NCI-H345 (cell line): ENCODE measurements at places on chromosomes 11 and 22.

- no peak for DNase-seq
Observed at GRCh38 chr11:124278261-124278660, 22.1 kb downstream of the OR8G5 start.

DNA sequence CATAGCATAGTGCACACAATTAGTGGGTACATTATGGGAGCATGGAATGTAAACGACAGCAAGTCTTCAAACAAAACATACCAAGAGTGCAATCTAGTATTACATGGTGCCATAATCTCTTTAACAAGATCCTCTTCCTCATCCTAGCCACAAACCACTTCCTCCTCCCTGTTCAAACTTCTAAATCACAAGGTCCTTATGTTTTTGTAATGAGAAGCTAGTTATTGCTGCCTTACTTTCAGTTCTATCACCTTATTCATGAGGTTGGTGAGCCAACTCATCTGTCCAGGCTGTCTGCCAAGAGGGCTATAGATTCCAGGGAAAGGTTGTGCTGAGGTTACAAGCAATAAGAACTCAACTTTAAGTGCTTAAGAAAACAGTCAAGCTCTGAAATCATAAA is 195.4 kb upstream of the ARHGAP20 start:
- no peak for DNase-seq

- peak; percentile 65 for DNase-seq
Observed at GRCh38 chr22:37674951-37675929, at the start of gene LGALS1. TSS of gene LGALS1 (plus strand) at chr22:37675636. CDS start at chr22:37675703, 67 bp downstream.

- DNase-seq = no peak
Observed at GRCh38 chr22:31578171-31578570, 81.8 kb downstream of the SFI1 start.

- no peak for DNase-seq
Observed at GRCh38 chr11:78192223-78192719, 3.6 kb downstream of the USP35 start.

DNA sequence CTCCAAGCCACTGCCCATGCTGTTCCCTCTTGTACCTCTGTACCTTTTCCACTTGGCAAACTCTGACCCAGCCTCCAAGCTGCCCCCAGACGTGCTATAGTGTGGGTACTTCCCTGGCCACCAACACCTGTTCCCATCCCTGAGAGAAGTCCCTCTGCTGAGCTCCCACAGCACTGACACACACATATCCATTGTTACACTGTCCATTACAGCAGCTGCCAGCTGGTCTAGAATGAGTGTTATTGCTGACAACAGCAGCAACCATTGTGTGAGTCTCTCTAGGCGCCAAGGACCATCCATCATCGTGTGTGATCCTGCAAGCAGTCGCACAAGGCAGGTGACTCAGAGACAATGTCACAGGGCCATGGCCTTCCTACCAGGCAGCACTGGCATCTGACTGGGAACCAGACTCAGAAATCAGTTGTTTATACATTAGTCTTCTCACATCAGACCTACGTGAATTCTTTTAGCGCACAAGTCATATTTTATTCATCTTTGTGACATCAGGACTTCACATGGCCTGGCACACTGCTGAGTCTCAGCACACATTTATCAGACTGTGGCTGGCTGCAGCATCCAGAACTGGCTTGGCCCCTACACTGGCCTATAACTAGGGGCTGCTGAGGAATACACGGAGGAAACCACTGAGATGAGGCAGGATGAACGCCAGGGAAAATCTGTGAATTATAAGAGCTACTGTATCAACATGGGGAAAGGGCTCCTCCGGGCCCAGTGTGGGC is 56.4 kb downstream of the SGSM3 start:
- peak; percentile 80 for DNase-seq

- DNase-seq = no peak
Observed at GRCh38 chr11:17578958-17579357, 31.9 kb downstream of the OTOG start.

GRCh38 chr11:78783846-78784245 is 209.2 kb upstream of the NARS2 start:
- DNase-seq = no peak

GRCh38 chr11:126499131-126499752 is 143.8 kb downstream of the ST3GAL4 start:
- DNase-seq = no peak

DNA sequence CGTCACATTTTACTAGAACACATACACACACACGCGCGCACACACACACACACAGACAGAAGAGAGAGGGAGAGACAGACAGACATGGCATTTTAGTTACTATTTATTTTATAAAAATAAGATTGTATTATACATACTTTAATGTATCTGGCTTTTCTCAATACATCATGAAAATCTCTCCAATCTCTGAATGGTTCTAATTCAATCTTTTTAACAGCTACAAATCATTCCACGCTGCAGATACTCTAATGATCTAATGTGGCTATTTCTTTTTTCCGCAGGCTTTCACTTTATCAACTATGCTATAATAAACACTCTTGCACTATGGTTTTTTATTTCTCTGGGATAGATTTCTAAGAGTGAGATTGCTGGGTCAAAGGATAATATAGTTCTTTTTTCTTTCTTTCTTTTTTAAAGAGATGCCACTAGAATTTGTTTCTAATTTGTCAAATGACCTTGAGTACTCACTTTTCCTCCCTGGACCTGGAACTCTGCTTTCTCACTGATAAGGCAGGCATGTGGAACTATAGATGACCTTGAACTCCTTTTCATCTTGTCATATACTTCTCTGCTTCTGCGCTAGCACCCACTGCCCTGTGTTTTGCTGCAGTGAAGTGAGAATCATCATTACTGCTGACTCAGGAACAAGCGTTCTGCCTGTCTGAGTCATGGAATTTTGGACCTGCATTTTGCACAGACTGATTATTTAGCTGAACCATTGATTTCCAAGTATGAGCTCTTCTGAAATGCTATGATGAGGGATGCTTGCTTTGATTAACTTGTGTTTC is 4.9 kb upstream of the SLC6A5 start:
- no peak for DNase-seq

DNA sequence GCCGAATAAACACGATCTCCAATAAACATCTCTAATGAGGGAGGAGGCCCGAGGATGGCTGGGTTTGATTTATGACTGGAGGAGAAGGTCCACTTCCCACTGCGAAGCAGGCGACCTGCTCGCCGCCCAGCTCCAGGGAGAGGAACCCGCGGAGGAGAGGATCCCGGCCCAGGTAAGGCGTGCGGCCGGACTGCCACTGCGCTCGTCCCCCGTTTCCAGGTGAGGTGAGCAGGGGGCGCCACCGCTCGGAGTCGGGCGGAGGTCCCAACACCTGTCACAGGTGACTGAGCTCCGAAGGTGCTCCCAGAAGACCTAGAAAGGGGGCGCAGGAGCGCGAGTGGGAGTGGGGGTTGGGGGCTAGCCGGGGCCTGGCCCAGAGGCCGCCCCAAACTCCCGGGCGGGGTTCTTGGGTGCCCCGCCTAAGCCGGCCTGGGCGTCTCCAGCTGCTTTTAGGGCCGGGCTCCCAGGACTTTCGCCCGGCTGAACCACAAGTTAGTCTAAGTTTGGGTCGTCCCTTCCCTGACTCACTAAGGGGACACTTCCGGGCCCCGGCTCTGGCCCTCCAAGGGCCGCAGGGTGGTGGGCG is 5.4 kb upstream of the PAX6 start:
- no peak for DNase-seq

- DNase-seq = no peak
Observed at GRCh38 chr11:10139656-10140055, 154.4 kb downstream of the SBF2 start.

- no peak for DNase-seq
Observed at GRCh38 chr11:122799406-122800105, 38.7 kb upstream of the CRTAM start.

- DNase-seq = no peak
Observed at GRCh38 chr11:58866788-58867187, 22.3 kb upstream of the GLYATL2 start.

DNA sequence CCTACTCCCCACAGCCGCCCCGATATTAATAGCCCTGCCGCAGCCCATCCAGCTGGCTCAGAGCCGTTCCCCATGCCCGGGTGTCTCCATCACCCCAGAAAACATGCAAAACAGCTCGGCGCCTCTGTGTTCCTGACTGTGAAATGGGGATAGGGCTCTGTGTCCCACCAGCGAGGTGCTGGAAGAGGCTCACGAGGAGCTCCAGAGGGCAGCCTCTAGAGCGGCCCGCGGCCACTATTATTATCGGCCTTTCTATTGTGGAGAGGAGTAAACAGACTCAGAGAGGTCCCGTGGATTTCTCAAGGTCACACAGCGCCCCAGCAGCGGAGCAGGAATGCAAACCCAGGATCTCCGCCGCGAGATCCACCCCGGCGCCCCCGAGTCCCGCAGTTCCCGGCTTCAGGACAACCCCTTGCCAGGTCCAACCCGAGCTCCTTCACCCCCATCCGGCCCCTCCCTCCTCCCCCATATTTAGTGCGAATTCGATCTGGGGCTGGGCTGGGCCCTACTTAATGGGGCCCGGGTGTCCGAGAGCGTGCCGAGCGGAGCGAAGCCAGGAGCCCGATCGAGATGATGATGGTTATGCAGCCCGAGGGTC is at the start of gene ACTN3:
ACTN3 (plus strand) TSS at position 536 of the 598 bp plus-strand sequence; CDS start at position 571, 35 bp downstream.
- DNase-seq = no peak

DNA sequence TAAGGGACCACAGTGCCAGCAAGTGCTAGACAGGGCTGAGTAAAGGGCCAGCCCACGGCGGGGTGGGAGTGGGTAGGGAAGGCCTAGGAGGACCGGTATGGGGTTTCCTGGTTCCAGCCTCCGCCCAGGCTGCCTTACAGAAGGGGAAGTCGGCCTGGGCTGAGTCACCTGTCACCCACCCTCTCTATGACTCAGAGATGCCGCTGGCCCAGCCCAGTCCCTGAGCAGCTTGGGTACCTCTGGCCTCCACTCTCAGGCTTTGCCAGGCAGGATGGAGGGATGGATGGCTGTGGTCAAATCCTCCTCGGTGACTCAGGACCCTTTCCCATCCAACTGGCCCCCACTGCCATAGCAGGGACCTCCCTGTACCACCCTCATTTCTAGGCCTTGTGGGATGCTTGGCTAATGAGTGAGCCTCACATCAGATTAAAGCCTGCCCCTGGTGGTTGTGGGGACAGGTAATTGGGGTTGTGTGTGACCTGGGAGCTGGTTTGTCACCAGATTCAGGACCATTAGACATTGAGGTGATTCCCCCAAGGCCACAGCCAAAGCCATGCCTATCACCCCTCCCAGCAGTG is 13.9 kb downstream of the SLC35E4 start:
- no peak for DNase-seq

DNA sequence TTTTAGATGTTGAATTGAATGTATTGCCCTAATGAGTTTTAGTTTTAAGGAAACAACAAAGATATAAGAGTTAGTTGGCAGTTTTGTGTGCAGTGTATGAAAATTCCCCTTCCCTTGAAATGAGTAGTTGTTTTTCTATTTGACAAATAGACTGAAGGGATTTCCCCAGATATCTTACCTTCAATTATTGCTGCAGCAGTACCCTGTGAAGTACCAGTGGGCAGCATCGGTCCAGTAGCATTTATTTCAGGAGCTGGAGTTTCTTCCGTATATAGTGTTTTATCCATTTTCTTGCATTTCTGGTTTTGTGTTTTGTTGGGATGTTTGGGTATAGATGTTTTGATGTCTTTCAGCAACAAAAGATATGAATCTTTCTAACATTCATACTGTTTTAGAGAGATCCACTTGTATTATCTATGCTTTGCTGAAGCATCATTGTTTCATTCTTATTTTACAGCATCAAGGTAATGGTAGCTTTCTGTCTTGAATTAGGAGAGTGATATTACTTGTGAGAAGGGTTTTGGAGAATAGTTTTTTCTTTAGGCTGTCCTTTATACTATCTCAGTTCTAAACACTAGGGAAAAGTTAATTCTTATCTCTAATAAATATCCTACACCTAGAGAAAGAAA is 7.4 kb downstream of the KMT2A start:
- no peak for DNase-seq

DNA sequence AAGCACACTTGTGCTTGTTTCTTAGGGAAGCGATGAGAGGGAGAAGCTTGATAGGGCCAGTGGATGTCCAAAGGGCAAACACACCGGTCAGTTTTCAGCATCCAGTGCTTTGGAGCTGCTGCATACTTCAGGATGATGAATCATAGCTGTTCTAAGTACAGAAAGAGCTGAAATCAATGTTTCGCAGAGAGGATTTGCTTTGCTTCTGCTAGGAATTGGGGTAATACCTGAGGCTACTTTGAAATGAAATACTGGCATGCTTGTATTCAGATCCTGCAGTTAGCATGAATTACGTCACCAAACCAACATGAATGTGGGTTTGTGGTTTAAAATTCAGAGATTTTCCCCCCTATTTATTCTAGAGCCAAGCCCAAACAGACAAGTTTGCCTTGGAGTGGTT is 41.7 kb upstream of the SC5D start:
- DNase-seq = no peak

DNA sequence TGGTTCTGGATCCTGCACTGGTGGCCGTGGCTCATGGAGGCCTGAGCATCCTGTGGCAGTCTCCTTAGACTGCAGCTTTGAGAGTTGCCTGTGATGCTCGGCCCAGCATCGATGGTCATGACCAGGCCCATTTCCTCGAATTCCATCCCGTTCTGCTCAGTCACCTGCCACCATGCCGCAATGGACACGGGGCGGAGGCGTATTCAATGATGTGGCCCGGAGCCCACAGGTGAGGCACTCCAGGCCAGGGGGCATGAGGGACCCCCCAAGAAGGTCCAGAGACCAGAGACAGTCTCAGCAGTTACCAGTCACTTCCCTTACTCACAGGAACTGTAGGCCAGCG is 53.6 kb downstream of the SHANK2 start:
- no peak for DNase-seq

- DNase-seq = no peak
Observed at GRCh38 chr11:116200564-116200963, 572.2 kb downstream of the BUD13 start.

GRCh38 chr22:46959369-46959768 is 196.9 kb downstream of the TBC1D22A start:
- DNase-seq = no peak

DNA sequence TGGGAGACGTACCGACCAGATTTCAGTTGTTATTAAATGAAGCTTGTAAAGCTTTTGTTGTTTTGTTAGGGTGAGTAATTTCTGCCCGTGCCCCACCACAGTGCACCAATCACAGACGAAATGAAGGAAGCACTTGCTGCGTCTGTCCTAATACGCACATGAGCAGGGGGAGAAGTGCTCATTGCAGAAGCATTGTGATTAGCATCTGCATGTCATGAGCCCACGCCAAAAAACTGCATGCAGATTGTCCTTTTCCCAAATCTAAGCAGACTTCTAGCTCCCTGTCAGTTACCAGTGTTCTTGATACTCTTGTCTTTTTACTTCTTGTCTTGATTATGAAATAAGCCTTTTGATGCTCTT is 15.5 kb downstream of the RBX1 start:
- no peak for DNase-seq
